ENCODE measurements at places on chromosomes 1 and 21.
A peak's percentile ranks its signal among the peaks of the same experiment; 100 is the strongest.

GRCh38 chr1:74673351-74674111 lies at the start of gene ERICH3:
Gene ERICH3, minus strand, starts transcription at chr1:74673792. Its CDS starts 273 bp downstream, at chr1:74673519.
- DNase-seq, result no peak

DNA sequence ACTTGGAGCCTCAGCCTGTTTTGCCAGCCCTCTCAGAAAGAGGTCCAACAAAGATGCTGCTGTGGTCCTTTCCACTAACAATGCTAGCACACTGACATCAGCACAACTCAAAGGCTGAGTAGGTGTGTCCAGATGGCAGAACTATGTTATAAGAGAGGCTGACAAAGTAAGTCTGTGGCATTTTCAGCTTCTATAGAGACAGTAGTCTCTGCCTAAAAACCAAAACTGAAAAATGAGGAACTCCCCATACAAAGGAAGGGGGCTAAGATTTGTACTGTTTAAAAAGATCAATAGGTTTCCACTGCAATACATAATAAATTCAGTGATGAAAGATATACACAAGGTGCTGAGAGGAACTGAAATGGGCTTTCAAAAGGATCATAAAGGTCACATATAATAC lies 12.3 kb downstream of the ERO1B start:
- DNase-seq, result no peak

DNA sequence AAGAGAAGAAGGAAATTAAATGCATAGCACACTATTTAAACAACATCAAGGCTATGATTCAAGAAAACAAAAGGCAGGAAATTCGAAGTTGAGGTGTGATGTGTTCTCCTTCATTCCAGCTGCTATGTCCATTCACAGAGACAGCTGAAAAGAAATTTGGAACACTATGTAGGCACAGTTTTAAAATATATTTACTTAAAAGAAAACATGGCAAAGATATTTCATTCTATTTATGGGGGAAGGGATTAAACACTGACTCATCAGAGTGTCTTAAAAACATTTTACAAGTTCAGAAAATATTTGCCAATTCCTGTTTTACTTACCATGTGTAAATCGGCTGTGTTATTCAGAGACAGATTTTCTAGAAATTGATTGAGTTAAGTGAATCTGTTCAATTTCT lies 39.4 kb upstream of the NGF start:
- DNase-seq, result no peak

- DNase-seq, result peak; percentile 44
Measured at GRCh38 chr1:228154670-228155571, 5.2 kb downstream of the GJC2 start.

- DNase-seq, result no peak
Measured at GRCh38 chr1:230268371-230269170, 157.6 kb downstream of the PGBD5 start.

GRCh38 chr1:108729481-108729880 lies 16.8 kb downstream of the FNDC7 start:
- no peak for DNase-seq

DNA sequence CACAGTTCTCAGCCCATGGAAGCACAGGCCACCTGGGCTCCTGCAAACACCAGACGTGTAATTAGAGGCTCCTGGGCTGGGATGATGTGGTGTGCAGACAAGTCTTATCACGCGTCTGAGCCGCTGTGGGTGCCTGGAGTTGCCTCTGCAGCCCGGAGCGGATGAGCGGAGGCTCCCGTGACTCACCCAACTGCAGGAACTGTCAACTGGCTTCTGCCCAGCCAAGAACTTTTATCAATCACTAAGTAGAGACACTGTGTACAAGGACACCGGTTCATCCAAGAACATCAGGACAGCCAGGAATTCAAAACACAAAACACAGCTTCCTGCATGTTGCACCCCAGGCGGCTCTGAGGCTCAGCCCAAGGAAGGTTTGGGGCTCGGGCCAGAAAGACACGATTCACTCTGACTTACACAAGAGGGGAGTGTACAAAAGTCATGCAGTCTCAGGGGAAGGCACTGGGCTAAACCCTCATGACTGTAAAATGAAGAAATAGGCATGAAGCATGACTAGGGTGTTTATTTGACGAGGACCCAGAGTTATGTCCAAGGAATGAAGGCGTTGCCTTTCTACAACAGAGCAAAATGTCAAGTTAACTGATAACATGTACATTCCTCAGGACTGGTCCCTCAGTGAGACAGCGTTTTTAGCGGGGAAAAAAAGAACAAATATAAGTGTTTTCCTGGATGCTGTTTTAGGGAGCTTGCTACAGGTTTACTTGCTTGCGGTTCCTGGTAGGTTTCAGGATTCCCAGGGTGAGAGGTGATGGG lies 21.1 kb downstream of the ERRFI1 start:
- DNase-seq, result no peak

- no peak for DNase-seq
Measured at GRCh38 chr1:168328731-168329364, 48.2 kb downstream of the TBX19 start.

GRCh38 chr1:24786191-24786590 lies 40.9 kb downstream of the CLIC4 start:
- DNase-seq, result no peak

DNA sequence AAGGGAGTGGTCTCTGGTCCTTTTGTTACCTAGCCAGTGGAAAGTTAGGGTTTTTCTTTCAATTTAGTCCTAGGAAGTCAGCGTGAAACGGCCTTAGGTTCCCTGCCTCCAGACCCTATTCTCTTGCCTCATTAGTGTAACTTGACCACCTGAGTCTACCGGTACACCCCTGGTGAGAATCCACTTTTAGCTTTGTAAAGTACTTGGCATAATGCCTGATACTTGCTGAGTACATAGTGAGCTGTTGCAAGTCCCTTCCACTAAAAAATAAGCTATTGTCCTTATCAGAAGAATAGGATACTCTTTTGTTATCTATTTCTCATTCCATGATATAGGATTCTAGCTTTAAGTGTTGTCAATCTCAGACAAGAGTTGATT lies 228.8 kb downstream of the ST6GALNAC3 start:
- no peak for DNase-seq

- DNase-seq, result peak; percentile 54
Measured at GRCh38 chr1:207828485-207829158, 76.8 kb downstream of the CD46 start.

DNA sequence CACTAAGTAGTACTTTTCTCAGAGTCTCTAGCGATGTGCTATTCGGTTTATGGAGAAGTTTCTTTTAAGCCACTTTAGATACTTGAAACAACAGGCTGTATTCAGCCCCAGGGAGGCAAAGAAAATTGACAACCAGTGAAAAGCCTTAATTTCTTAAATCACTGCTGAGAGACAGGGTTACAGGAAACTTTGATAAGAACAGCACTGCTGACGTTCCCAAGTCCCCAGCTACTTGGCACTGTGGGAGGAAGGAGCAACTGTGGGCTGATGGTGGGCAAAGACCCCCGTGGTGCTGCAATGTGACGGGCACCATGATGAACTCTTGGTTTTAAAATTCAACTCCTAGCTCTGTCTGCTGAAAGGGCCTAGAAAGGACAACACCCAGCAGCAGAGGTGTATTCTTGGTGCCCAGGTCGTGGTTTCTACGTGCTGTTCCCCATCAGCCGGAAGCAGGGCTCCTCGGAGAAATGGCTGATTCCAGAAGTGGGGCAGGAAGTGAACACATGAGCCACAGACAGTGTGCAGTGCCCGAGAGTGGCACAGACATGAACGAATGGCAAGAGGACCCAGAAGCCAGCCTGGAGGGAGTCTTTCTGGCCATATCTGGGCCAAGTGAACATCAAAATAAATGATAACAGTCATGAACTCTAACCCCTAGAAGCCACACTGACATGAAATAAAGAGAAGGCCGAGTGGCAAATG lies 5.3 kb downstream of the PTTG1IP start:
- DNase-seq, result peak; percentile 19
